Stimulated activated CD4-positive, alpha-beta T cell treated with anti-CD3 and anti-CD28 coated beads, TNF-alpha, amount 100 ng/mL, for 48 hours (primary cell): ENCODE measurements at places on chromosomes 3 and 15.

- DNase-seq = no peak
Measured at GRCh38 chr15:89002830-89003229, 85.4 kb upstream of the ABHD2 start.

DNA sequence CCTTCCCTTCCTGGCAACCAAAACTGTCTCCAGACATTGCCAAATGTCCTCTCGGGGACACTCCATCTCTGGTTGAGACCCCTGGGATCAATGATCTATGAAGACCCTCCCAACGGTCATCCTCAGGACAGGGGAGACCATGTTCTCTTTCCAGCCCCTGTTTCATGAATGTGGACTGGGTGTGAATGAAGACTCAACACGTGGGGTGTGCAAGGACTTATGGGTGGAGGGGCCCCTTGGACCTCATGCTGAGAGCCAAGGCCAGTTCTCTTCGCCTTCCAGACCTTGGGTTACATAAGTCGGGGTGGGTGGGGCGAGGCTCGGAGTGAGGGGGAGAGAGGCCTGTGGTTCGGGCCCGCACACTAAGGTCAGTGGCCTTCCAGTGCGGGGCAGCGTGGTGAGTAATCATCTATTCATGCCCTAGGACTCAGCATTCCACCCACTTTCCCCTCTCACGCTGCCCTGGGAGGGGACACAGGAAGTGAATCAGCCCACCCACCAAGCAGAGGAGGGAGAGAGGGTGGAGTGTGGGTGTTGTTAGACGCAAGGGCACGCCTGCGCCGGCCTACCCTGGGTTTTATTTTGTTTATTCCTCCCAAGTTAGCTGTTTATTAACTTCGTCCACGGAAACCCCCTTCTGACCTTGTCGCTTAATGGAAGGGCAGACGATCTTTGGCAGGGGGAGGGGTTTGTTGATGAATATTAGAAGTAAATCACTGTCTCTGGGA lies 6.7 kb downstream of the PAQR5 start:
- no peak for DNase-seq

- DNase-seq = no peak
Measured at GRCh38 chr15:56890038-56890437, 28.4 kb upstream of the TCF12 start.

- DNase-seq = no peak
Measured at GRCh38 chr3:157120071-157120892, 39.7 kb downstream of the CCNL1 start.

- no peak for DNase-seq
Measured at GRCh38 chr3:146334151-146334550, 83.2 kb upstream of the PLSCR4 start.

DNA sequence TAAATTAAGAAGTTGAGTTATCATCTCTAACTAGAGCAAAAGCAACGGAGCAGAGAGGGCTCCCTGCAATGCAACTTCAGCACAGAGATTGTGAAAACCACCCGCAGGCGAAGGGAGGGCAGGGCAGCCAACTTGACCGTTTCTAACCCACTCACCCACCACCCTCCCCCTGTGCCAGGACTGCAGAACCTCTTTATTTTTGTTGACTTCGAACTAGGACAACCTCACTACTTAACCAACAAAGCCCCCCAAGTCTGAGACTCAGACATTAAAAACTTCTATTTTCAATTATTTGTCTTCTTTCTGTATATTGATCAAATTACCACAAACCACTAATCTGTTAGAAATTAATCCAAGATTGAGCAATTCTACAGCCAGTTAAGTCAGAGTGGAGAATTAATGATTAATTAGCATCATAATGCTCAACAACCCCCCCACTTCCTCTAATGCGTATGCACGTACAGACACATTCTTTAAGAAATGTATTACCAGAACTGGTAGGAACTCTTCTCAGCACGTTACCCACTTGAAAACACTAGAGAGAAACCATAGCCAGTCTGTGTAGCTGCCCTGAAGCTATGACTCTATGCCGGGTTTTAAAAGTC lies 2.0 kb downstream of the MGLL start:
- DNase-seq = no peak
